ENCODE measurements at places on chromosomes 1 and 21.

GRCh38 chr1:86846164-86846647 lies 67.7 kb downstream of the SELENOF start:
- DNase-seq, result no peak

GRCh38 chr1:227547310-227548118 lies 15.8 kb upstream of the ZNF678 start:
- no peak for DNase-seq

GRCh38 chr1:203537806-203538464 lies 44.0 kb downstream of the OPTC start:
- no peak for DNase-seq

DNA sequence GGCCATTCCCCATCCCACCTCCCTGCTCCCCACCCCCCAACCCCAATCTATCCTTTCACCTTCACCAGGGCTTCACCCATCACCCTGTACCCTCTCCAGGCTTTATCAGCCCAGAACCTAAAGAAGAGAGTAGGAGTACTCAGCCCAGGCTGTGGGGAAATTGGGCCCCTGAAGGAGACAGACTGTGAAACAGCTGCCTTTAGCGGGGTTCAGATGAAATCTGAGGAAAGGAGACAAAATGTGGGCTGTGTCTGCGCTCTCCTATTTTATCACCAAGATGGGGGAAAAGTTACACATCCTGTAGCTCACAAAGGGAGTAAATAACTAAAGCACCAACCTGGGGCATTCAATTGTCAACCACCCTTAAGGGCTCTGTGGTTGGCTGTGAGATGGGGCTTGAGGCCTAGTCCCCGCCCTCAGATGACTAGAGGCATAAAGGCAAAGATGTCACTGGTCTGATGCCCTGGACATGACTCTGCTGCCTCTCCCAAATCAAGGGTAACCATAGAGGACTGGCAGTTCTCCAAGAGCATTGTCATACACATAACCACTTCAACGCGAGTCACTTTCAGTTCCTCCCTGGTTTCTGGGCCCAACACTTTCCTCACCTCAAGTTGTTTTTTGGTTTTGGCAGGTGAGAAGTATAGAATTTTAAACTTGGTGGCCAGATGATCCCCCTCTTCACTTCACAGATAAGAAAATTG lies 30.0 kb downstream of the SLC27A3 start:
- DNase-seq, result peak; percentile 85

DNA sequence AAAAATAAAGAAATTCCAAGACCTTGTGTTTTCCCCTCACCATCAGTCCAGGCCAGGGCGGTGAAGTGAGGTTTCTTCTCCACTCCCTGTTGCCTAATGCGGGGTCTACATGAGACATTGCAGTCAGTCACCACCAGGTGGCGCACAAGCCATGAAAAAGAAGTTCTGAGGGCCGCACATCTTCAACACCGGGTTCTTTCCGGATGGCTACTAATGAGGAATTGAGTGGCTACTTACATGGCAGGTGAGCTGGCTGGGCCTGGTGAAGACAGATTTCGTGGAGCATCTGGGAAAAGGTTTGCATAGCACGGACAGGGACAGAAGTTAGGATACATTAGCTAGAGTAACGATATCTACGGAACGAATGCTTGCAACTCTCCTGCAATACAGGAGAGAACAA lies 15.8 kb upstream of the S100A11 start:
- peak; percentile 82 for DNase-seq

DNA sequence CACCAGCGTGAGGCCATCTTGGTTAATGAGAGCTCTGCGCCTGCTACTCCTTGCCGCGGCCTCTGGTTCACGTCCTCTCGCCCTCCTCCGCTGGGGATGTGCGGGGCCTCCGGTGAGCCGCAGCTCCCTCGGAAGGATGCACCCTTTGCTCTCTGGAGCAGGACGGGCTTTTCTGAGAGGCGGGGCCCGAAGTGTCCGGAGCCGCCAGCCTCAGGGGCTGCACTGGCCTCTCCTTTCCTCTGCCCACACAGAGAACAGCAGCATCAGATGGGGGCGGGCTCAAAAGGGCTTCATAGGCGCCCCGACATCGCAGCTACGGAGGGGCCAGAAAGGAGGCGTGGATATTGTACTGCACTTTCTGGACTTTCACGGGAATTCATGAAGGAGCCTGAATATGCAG lies 284.7 kb downstream of the CAMTA1 start:
- no peak for DNase-seq

- no peak for DNase-seq
These were observed 32.5 kb downstream of the MTF2 start for GRCh38 chr1:93111561-93111960.

GRCh38 chr1:10634428-10635084 lies 159.8 kb downstream of the PEX14 start:
- DNase-seq, result no peak

- peak; percentile 60 for DNase-seq
These were observed 736 bp upstream of the ZMPSTE24 start for GRCh38 chr1:40257313-40257687.

- DNase-seq, result no peak
These were observed 2.4 kb downstream of the RCAN1 start for GRCh38 chr21:34612557-34612956.

GRCh38 chr1:14850563-14850962 lies 252.1 kb downstream of the KAZN start:
- no peak for DNase-seq

GRCh38 chr1:230114237-230114651 lies 47.2 kb downstream of the GALNT2 start:
- no peak for DNase-seq
